ENCODE measurements at places on chromosomes 3 and 15.

DNA sequence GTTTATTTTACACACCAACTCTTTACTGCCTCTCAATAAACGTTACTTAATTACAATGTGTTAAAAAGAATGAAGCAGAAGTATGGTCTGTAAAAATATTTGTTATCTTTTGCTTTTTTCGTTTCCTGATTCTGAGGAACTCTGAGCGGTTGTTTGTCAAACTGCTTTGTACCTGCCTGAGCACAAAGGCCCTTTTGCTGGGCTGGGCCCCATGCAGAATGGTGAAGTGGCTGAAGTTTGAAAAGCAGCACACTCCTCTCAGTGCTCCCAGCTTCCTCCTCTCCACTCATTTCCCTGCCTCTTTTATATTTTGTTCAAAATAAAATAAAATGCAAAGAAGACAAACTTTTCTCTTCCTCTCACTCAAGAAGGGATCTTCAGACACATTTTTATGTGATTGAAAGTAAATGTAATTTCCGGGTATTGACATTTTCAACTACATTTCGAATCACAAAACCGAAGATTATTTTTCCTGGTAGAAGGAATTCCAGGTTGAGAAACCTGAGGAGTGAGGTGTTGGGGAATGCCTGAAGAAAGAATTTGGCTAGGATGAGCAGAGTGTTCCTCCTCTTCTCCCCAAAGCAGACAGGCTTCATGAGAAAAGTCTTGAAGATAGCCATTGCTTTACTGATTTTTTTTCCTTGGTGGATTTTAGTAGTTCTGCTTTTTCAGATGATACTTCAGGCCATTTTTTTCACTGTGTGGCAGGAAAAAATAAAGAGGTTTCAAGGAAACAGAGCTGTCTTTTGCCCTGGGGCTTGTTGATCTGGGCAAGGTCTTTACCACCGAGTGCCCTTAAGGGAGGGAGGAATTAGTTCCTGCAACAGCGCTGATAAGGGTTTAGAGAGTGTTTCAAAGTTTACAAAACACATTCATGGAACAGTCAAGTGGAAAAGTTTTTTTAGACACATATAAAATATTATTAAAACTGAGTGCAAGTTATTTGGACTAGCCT, 229.8 kb downstream of the NFKBIZ start:
- DNase-seq = no peak

- no peak for DNase-seq
Observed at GRCh38 chr3:190224456-190224855, 97.8 kb downstream of the CLDN1 start.

DNA sequence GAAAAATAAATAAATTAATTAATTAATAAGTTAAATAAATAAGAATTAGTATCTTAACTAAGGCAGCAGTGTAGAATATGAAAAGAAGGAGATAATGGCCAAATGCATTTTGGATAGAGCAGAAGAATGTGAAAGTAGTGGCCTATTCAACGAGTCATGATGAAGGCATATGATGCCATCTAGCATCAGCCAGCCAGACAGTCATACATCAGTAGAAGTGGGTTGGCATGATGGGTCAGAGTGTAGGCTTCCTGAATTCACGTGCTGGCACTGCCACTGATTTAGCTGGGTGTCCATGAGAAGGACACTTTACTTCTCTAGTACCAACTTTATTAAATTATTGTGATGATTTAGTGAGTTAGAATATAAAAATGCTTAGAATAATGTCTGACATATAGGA, 256.1 kb upstream of the ARPP21 start:
- no peak for DNase-seq

GRCh38 chr3:193812078-193812725, 219.2 kb downstream of the OPA1 start:
- no peak for DNase-seq

DNA sequence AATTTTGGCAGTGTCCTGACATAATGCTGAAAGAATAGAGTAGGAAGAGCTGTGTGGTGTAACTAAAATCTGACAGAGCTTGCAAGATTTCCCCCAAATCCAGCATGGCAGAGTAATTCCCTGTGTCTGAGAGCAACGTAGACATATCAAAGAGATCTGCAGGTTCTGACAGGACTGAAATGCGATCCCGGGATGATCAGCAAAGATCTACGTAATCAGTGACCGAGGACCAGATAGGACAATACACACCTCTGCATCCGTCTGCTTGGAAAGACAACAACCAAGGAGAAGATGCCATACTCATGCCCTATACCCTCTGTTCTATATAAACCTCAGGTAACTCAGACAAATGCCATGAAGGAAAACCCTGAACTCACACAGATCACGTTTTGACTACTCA, 26.6 kb upstream of the SYNPR start:
- no peak for DNase-seq
